ENCODE measurements at places on chromosomes 5 and 9.

- no peak for DNase-seq
Measured at GRCh38 chr5:14732991-14733390, 68.5 kb downstream of the OTULIN start.

- no peak for DNase-seq
Measured at GRCh38 chr9:71656496-71656895, 111.8 kb downstream of the CEMIP2 start.

- peak; percentile 90 for DNase-seq
Measured at GRCh38 chr9:104864675-104865104, 63.3 kb downstream of the ABCA1 start.

DNA sequence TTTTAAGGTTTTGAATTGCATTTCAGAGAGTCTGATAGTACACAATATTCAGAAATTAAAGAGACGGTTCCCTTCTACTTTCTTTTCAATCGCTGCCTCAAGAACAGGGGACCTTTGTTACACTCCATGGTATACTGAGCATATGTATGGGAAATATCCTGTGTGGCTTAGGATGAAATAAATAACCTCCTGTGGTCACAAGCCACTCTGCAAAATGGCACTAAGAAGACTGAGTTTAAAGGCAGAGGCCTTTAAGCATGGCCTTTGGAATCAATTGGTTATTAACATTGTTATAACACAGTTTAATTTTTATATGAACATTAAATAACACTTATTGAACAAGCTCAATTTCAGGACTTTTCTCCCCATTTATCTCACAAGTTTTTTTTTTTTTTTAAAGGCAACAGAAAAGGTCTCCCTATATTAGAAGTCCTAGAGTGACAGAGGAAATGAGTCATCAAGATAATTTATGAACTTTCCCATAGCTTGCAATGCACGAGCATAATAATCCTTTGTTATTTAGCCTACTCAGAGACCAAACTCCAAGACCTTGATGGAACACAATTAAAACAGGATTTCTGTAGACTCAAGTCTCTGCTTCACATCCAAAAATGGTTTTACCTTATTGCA, 341.9 kb downstream of the TMEM167A start:
- peak; percentile 59 for DNase-seq

GRCh38 chr5:463301-463700, 20.3 kb downstream of the EXOC3 start:
- DNase-seq = no peak

DNA sequence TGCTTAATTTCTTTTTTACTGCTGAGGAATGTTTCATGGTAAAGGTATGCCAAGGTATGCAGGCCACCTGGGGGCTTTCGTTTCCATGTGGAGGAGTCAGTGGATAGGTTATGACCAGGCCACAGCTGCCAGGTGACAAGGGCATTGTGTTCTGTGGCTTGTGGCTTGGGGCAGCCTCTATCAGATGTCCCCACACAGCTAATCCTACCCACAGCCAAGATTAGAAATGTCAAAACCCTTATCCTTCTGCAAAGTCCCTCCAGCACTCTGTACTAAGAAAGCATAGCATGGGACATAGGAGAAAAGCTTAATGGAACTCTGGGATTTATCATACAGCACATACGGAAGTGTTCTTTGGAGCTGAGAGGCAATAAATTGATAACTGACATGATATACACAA, 171.2 kb upstream of the S1PR3 start:
- DNase-seq = no peak

DNA sequence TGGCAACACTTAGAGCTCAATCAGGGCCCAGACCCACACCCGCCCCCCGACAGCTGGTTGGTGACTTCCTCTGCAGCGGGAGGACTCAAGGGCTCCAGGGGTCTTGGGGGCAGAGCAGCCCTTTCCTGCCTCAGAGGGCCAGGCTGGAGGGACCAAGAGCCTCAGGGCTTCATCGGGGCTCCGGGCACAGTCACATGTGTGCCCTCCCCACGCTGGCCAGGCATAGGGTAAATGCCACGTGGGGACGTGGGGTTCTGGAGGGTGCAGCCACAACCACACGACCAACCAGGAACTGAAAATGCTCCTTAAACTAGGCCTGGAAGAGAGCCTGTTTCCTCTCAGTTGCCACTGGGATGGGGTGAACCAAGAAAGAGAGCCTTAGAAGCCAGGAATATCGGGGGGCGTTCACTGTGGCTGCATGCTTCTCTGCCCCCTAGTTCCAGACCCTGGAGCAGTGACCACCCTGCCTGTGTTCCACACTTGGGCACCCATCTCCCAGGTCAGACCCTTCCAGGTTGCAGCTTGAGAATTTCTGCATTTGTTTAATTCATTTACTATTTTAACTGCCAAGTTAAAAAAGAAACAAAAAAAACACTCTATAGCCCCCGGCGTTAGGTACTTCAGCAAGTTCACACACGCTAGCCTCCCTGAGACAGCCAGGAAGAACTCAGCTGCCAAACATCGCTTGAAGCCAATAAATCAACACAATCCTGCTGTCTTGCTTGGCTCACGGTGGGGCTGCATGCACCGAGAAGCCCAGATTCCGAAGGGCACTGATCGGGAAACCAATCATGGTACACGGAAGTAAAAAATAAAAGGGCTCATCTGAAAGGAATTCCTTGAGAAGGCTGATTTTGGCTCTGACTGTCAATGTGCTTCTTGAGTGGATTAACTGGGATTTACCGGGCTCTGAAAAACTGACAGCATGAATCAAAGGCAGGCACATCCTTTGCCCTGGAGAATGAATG, 56.1 kb upstream of the PHYKPL start:
- peak; percentile 53 for DNase-seq

GRCh38 chr5:43386960-43387362, 25.2 kb downstream of the CCL28 start:
- peak; percentile 19 for DNase-seq

- DNase-seq = peak; percentile 20
Measured at GRCh38 chr5:133738271-133738670, 125.9 kb upstream of the FSTL4 start.

DNA sequence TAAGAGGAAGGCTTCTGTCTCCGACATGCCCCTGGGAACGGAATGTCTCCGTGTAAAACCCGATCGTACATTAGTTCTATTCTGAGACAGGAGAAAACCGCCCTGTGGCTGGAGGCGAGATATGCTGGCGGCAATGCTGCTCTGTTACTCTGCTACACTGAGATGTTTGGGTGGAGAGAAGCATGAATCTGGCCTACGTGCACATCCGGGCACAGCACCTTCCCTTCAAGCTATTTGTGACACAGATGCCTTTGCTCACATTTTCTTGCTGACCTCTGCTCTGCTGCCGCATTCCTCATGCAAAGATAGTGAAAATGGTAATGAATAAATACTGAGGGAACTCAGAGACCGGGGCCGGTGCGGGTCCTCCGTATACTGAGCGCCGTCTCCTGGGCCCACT, 2.2 kb upstream of the DPP7 start:
- DNase-seq = peak; percentile 19

- DNase-seq = no peak
Measured at GRCh38 chr5:168390491-168390890, 95.8 kb upstream of the RARS1 start.

- no peak for DNase-seq
Measured at GRCh38 chr5:139694556-139695177, 46.5 kb downstream of the CXXC5 start.

GRCh38 chr5:1134478-1134877, 22.6 kb upstream of the SLC12A7 start:
- no peak for DNase-seq

Measured in iris pigment epithelial cell (primary cell).